ENCODE measurements at places on chromosomes 3 and 15.

DNA sequence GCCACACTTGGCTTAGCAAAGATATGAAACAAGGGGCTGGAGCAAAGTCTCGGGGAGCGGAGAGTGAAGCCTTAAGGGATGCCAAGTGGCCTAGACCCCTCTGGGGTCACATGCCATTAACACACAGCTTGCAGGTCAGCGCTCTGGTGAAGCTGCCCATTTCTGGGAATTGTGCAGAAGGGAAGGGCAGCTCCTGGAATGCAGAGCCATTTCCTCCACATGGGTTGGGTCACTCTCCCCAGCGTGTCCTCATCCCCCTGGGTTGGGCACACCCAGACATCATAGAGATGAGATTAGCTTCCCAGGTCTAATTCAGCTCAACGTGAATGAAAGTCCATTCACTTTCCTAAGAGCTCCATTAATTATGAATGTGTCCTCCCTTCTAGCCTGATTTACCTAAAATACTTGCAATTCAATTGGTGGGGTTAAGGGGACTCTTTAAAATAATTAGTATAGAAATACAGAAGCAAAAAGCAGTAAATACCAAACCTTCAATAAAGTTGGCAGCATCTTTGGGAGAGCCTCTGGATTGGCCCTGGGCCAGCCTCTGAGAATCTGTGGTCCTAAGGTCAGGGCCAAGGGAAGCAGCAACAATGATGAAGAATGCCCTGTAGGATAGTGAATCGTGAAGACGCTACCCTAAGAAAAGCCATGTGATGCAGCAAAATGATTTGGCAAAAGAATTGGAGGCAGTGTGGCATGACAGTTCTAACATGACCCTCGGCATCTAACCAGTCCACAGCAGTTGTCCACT is 17.8 kb downstream of the MRAS start:
- DNase-seq = no peak

DNA sequence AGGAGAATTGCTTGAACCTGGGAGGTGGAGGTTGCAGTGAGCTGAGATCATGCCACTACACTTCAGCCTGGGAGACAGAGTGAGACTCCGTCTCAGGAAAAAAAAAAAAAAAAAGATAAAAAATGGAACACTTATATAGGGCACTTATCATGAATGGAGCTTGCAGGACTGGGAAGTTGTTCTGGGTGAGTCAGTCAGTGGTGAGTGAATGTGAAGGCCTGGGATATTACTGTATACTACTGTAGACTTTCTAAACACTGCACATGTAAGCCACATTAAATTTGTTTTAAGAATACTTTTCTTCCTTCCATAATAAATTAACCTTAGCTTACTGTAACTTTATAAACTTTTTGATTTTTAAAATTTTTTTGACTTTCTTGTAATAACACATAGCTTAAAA is 59.8 kb downstream of the SFMBT1 start:
- DNase-seq = no peak

DNA sequence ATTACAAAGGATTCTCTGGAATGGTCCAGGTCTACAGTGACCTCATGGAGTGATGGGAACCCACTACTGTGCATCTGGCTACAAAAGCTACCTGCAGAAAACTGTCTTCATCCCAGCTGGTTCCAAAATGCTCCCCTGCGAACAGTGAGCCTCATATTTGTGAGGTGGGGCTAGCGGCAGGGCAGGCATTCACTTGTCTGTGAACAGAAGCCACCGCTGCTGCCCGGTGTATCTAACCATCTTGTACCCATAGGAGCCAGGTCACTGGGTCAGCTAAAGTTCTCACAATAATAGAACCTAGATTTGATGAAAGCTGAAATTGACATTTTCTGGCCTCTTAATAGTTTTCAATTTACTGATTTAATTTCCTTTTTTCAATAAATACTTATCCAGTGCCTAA is 150.7 kb downstream of the KLF13 start:
- no peak for DNase-seq

- DNase-seq = no peak
Observed at GRCh38 chr3:153614563-153614962, 452.5 kb downstream of the RAP2B start.

GRCh38 chr3:14452740-14453710 is 50.6 kb downstream of the SLC6A6 start:
- peak; percentile 83 for DNase-seq

- peak; percentile 78 for DNase-seq
Observed at GRCh38 chr15:57527382-57528091, 64.2 kb upstream of the MYZAP start.

DNA sequence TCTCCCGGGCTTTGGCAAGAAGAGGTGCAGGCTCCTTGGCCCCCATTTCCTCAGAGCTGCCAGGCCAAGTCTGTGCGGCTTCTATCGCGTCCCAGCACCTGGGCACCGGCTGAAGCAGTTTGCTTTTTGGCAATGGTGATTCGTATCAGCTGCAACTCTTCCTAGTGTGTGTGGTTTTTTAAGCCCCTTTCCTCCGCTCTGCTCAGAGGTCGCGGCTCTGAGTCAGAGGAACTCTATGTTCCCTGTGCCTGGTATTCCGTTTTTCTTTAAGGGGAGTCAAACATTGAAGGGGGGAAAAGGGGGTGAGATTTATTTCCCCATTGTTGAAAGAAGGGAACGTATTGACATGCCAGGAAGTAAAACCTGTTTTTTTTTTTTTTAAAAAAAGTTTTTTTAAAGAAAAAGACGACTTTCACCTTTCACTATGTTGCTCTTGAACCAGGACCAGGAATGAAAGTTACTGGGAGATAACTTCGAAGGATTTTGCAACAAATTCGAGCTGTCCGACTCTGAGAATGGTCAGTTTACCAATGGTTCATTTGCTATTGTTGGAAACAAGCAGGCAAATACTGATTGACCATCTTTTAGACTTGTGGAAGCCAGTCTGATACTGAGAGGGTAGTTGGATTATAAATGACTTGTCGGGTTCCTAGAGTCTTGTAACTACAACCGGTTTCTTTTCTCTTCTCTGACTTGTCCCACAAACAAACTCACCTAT is 1.1 kb downstream of the ARMC8 start:
- DNase-seq = no peak

DNA sequence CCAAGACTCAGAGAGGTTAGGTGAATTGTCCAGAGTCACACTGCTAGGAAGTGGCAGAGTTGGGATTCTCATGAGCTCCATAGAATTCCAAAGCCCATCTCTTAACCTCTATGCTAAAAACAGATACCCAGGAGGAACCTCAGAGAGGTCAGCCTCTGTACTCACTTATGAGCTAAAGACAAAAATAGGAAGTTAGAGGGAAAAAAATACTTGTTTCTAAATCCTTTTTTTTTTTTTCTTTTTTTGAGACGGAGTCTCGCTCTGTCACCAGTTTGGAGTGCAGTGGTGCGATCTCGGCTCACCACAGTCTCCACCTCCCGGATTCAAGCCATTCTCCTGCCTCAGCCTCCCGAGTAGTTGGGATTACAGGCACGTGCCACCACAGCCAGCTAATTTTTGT is 31.4 kb downstream of the FSD2 start:
- no peak for DNase-seq

DNA sequence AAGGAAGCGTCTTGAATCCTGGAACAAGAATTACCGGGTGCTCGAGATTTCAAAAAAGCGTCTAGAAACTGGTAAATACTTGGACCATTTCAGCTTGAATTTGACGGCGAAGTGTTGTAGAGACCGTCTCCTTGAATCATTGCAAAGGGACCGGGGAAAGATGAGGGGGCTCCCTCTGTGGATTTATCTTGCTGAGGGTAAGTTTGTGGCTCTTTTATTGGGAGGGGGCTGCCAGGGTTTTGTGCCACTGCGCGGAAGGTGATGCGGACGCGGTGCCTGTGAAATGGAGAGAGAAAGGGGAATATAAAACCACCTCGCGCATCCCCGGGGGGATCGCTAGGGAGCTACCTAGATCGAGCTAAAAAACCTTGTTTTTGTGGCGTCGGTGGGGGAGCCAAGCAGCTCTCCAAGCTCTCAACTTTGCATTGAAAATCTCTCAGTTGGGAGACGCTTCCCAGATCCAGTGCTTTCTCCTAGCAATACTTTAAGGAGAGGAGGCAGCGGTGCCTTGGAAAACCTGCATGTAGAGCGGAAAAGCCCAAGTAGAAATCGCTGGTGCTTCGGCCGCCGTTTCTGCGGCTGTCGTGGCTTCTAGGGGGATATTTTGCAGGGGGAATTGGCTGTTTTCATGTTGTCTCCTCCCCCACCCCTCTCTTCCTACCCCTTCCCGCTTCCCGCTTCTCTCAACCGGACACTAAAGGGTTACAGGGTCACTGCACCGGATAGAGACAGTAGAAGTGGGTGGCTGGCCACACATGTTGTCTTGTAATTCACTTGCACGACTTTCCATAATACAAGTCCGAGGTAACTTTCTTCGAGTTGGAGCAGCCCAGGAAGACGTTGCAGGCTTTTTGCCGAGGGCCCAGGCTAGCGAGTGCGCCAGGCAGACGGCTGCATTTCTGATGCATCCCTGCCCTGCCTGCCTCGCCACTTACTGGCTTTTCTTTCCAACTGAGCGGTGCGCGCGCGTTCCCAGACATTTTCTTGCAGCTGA is 187.6 kb downstream of the NLGN1 start:
- DNase-seq = peak; percentile 56

DNA sequence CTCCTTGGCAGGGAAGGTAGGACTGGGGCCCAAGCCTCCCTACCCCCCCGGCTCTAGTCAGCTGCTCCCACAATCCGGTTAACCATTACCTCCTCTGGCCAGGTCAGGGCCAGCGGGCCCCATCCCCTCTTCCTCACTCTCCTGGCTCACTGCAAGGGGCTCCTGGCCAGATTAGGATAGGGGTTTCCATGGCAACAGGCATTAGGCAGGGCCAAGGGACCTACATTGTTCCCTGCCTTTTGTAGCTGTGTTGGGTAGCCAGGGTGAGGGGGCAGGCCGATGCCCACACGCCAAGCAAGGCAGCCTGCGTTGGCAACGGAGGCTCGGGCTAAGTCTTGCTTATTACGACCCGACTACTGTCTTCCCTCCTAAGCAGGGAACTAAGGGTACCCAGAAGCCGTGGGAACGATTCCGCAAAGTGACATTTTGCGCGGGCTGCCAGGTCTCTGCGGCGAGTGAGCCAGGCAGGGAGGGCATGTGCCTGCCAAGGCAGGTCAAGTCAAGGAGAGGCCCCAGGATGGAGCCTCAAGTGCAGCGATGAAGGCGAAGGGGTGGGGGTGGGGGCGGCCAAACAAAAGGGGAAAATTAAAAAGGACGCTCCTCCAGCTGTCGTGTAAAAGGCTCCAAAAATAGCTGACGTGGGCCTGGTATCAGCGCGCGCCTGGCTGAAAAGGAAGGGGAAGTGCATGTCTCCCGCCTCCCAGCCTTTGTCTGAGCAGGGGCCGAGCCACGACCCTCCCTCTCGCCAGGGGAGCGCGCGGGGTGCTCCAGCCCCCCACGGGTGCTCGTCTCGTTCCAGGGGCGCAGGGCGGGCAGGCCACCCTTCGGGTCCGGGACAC is 919 bp downstream of the IDH2 start:
- DNase-seq = peak; percentile 15

GRCh38 chr15:86935841-86936240 is 856.2 kb downstream of the AGBL1 start:
- DNase-seq = no peak

GRCh38 chr3:112002096-112002971 is 3.6 kb downstream of the TAGLN3 start:
- DNase-seq = no peak
